ENCODE measurements at places on chromosomes 6 and 20.

GRCh38 chr20:8260837-8261251 is 128.8 kb downstream of the PLCB1 start:
- DNase-seq: no peak

DNA sequence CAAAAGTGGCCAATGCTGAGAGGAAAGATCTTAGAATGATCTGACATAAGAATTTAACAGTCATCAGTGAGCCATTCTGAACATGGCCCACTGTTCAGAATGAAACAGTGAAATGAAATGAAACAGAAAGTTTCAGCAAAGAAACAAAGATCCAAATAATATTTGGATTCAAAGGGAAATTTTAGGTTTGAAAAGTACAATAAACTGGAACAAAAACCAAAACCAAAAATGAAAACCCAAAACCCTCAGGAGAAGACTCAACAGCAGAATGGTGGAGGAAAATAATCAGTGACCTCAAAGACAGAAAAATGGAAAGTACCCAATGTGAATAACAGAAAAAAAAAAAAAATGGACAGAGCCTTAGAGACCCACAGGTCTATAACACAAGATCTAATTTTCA is 66.1 kb upstream of the EMILIN3 start:
- DNase-seq: no peak

- DNase-seq: no peak
Measured at GRCh38 chr20:24403406-24403805, 66.0 kb upstream of the SYNDIG1 start.

- DNase-seq: peak; percentile 64
Measured at GRCh38 chr20:3238616-3239025, 369 bp downstream of the SLC4A11 start.

- no peak for DNase-seq
Measured at GRCh38 chr6:142482249-142482648, 180.4 kb downstream of the ADGRG6 start.

DNA sequence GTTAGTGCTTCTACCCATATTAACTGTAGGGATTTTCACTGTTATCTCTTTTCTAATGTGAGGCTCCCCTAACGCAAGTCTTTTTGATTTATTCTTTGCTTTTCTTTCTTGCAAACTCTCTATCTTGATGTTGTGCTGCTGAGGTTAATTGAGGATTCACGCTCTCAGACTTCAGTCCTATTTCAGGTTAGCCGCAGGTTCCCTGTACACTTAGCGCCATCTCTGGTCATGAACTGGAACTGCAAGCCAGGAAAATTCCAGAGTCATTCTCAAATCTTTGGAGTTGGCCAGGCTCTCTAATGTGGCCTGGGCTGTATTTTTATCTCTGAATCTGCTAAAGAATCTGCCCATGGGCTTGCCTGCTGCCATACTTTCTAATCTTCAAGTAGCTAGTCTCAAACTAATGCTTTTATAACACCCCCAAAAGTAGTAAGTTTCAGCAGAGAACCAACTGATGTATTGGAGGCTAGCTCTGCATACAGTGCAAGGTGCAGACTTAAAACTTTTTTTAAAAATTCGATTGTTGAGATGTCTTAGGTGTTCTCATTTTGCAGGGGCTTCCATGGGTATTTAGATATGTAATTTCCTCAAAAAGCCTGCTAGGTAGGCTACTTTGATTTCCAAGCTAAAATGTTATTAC is 91.1 kb upstream of the OPRM1 start:
- DNase-seq: peak; percentile 13

- no peak for DNase-seq
Measured at GRCh38 chr6:33949877-33950435, 146.2 kb upstream of the MLN start.

- no peak for DNase-seq
Measured at GRCh38 chr6:28929887-28930620, 6.3 kb upstream of the TRIM27 start.

- DNase-seq: no peak
Measured at GRCh38 chr6:7802662-7803061, 76.8 kb downstream of the BMP6 start.
